ENCODE measurements at places on chromosomes 16 and 17.
A peak's percentile ranks its signal among the peaks of the same experiment; 100 is the strongest.

DNA sequence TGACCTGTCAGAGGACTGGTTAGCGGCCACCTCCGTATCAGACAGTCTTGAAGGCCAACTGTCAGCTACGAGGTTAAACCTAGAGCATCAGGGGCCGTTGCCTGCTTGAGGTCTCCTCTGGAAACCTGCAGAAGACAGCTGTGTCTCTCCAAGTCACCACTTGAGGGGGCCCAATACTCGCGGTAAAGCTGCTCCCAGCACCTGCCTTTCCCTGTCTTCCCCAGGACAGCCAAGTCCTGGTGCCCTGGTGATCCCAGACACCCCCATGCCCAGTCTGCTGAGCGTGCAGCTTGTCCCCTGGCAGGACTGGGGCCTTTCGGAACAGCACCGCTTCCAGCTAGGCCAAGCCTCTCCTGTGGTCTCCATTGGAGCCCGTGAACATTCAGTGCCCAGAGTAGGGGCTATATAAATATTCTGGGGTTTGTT lies 80.1 kb downstream of the DNAH17 start:
- DNase-seq: peak; percentile 78

DNA sequence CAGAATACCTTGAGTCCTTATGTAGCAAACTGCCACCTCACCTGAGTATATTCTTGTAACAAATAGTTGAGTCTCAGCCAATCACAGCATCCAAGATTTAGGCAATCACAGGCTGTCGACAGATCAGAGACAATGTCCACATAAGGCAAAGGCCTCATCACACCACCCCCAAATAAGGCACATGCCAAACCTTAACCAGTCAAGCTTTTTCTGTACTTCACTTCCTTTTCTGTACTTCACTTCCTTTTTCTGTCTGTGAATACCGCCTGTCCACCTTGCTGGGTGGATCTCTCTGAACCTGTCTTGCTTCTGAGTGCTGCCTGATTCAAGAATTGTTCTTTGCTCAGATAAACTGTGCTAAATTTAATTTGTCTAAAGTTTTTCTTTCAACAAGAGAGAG lies 210.4 kb upstream of the N4BP1 start:
- no peak for DNase-seq

GRCh38 chr17:73397856-73398540 lies 86.2 kb upstream of the CDC42EP4 start:
- no peak for DNase-seq

DNA sequence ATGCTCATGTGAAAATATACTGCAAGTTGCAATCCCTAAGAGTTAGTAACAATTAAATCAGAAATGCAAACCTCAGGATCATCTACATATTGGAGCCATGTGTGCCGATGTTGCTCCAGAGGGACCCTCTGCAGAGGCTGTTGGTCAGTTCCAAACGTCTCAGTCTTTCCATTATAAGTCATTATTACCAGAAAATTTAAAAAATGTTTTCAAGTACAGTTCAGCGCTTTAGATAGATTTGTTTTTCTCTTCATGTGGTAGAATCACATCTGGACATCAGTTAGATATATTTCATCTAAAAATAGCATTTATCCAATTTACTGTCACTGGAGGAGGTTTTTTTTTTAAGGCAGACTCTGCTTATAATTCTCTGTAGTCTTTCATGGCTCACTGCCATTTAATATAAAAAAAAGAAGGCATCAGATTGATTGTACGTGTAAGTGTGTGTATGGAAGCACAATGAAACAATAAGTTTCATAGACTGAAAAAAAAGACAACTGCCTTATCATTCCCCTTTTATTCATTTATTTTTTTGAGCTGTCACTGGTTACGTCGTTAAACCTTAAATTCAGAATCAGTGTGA lies 46.1 kb upstream of the MARCHF10 start:
- no peak for DNase-seq

DNA sequence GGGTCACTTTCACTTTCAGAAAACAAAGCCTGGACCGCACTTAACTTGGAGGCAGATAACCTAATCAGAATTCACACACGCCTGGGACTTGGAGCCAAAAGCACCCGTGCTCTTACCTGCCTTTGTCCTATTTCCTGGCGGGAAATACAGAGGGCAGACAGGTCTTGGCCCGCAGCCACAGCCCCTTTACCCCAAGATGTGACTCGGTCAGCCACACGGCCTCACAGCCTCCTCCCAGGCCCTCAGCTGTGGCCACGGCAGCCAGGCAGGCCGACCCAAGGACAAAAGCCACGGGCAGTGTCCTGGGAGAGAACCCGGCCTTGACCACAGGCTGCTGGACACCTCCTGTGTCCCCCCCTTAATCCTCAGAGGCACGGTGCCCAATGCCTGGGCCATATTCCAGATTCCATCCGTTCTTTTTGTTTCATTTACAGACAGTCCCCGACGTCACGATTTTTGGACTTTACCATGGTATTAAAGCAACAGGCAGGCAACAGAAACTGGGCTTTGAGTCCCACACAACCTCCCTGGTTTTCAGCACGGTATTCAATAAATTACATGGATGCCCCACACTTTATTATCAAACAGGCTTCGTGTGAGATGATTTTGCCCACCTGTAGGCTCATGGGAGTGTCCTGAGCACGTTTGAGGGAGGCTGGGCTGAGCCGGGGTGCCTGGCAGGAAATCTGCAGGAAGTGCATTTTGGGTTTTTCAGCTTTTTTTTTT lies 30.1 kb upstream of the GAA start:
- peak; percentile 47 for DNase-seq

DNA sequence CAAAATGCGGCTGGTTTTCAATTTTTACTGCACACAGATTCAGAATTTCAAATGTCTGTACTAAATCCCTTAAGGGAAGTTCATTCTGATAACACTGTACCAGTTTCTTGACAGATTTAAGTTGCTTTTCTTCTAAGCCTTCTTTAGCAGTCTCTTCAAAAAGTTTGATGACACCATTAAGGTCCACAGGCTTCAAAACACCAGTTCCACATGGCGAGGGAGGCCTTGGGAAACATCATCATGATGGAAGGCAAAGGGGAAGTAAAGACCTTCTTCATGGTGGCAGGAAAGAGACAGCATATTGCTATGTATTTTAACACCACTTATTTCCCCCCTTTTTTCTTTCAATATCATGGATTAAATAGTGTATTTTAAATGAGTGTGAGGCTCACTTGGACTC lies 24.5 kb downstream of the NLRC5 start:
- no peak for DNase-seq

- DNase-seq: no peak
Measured at GRCh38 chr16:25966172-25967097, 274.7 kb downstream of the HS3ST4 start.

DNA sequence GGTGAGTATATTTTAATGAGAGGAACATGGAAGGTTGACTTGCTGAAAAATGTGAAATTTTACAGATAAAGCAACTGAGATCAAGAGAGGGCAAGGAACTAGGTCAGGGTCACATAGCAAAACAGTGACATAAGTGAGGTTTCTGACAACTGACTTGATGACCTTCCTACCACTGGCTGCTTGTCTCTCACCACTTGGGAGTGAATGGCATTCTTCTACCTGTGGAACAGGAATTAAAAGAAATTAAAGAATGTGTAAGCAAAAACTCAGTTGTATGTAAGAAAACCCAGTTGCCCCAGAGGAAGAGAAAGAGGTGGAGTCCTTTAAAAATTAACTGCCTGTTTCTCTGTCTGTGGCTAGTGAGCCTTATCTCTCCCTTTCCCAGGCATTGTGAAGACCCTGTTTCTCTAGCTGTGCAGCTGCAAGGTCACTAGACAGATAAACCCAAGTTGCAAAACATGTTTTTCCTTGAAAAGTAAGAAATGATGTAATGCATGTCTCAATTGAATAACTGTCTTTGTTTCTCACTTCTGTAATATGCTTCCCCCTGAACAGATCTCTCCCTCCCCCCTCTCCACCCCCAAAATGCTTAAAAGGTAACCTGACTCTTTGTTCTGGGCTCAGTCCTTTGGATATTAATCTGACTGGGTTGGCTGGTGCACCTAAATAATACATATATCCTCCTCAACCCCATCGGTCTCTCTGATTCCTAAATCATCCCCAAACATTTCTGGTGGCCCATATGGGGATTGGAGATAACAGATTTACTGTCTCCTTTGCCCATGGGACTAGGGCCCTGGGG lies 23.4 kb downstream of the ACSM1 start:
- DNase-seq: no peak

GRCh38 chr16:4390266-4391260 lies 18.9 kb downstream of the VASN start:
- no peak for DNase-seq

DNA sequence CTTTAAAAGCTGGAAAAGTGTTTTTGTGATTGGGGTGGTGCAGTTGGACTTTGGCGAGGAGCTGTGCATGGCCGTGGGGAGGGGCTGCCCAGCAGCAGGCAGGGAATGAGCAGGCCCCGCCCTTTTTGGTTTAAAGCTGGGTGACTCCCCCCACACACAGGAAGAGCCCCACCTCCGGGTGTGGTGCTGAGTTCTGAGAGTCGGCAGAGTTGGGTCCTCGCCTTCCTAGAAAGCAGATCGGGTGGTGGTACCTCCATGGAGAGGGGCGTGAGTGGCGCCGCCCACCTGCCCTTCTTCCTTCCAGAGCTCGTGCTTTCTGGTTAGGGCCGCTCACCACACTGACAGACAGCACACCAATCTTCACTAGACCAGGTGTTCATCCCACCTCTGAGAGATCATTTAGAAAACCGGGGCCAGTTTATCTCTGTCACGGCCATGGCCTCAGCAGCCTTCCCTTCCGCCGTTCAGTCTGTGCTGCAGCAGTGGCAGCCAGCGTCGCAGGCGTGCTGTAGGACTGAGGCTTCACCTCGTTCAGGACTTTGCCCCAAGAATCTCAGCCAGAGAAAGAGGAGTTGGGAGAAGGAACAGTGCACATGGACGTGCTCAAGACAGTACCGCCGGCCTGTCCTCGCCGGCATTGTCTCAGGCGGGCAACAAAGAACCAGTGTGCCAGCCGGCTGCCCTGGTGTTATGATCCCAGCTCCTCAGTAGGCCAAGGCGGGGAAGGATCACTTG lies 144.0 kb upstream of the CHMP6 start:
- peak; percentile 57 for DNase-seq

DNA sequence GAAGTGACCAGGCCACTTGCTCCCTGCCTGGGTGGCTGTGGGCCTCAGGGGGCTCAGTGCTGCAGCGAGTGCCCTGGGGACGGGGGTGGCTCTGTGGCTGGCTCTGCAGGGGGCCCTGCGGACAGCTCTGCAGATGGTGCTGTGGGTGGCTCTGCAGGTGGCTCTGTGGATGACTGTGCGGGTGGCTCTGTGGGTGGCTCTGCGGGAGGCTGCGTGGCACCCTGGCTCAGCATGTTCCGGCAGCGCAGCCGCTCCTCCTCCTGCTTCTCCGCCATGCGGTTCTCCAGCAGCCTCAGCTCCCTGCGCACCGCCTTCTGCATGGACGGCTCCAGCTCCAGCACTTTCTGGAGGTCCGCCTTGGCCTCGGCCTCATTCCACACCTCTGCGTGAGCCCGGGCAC lies 9.5 kb downstream of the AIPL1 start:
- DNase-seq: no peak

GRCh38 chr17:5581655-5582054 lies 2.7 kb downstream of the NLRP1 start:
- DNase-seq: no peak

- no peak for DNase-seq
Measured at GRCh38 chr17:9028202-9028987, 7.1 kb downstream of the NTN1 start.

DNA sequence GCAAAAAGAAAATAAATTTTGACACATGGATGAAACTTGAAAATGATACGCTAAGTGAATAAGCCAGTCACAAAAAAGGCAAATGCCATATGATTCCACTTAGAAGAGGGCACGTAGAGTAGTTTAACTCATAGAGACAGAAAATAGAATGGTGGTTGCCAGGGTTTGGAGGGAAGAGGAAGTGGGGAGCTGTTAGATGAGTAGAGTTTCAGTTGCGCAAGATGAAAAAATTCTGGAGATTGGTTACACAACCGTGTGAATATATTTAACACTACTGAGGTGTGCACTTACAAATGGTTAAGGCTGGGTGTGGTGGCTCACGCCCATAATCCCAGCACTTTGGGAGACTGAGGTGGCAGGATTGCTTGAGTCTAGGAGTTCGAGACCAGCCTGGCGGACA lies 93.4 kb upstream of the TMEM132E start:
- no peak for DNase-seq
